ENCODE measurements at places on chromosomes 6 and 20. TPM values are rescaled to one million over a fixed set of nuclear protein-coding genes. Genes with fewer than 3 reads are reported as not detected.
A peak's percentile ranks its signal among the peaks of the same experiment; 100 is the strongest.

GRCh38 chr20:62741701-62742491 lies 33.3 kb downstream of the NTSR1 start:
- H3K27me3 ChIP-seq, result no peaks in the 10 kb centered on the region
- DNase-seq, result no peak
- H3K36me3 ChIP-seq, result no peaks in the 10 kb centered on the region
- no peak overlapping the region for H3K27ac ChIP-seq
- peaks cover 16% of the 10 kb centered on the region for H3K4me1 ChIP-seq

- H3K4me3 ChIP-seq, result no peak overlapping the region
- H3K27ac ChIP-seq, result no peak overlapping the region
- no peaks in the 10 kb centered on the region for H3K27me3 ChIP-seq
Observed at GRCh38 chr6:53119772-53120409, 28.8 kb downstream of the GCM1 start.

- DNase-seq, result peak; percentile 60
- no peaks in the 10 kb centered on the region for H3K27me3 ChIP-seq
- no peaks in the 10 kb centered on the region for H3K36me3 ChIP-seq
Observed at GRCh38 chr6:158854214-158855101, 35.3 kb upstream of the EZR start.

DNA sequence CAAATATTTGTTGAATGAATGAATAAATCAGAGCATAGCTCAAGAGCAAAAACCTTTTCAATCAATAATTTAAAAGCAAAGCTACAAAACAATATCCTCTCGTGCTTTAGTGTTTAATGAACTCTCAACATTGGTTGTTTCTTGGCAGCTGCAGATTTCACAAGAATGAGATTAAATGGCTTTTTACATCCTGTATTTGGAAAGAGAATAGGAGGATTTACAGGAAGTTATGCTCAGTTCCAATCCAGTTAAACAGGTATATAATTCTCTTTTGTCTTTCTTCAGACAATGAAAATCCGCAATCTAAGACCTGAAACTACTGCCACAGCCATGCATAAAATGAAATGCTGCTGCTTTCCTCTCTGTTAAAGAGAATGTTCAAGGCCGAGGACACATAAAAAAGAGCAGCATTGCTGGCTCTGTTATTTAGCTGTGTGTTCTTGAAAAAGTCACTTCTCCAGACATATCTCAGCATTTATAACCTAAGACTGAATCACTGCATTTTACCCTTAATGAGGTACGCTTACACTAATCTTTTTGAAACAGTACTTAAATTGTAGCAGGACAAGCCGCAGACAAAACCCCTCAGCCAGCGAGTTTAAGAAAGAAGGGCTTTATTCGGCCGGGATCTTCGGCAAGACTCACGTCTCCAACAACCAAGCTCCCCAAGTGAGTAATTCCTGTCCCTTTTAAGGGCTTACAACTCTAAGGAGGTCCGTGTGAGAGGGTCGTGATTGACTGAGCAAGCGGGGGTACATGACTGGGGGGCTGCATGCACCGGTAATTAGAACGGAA lies 3.6 kb downstream of the C6orf52 start:
- H3K27me3 ChIP-seq, result no peaks in the 10 kb centered on the region
- peaks cover 19% of the 10 kb centered on the region for H3K4me1 ChIP-seq
- DNase-seq, result no peak
- H3K4me3 ChIP-seq, result no peak overlapping the region
- H3K27ac ChIP-seq, result no peak overlapping the region

- DNase-seq, result peak; percentile 65
- H3K27ac ChIP-seq, result no peak overlapping the region
- no peaks in the 10 kb centered on the region for H3K36me3 ChIP-seq
- no peak overlapping the region for H3K4me3 ChIP-seq
Observed at GRCh38 chr6:154606457-154606856, 96.0 kb upstream of the CNKSR3 start.

DNA sequence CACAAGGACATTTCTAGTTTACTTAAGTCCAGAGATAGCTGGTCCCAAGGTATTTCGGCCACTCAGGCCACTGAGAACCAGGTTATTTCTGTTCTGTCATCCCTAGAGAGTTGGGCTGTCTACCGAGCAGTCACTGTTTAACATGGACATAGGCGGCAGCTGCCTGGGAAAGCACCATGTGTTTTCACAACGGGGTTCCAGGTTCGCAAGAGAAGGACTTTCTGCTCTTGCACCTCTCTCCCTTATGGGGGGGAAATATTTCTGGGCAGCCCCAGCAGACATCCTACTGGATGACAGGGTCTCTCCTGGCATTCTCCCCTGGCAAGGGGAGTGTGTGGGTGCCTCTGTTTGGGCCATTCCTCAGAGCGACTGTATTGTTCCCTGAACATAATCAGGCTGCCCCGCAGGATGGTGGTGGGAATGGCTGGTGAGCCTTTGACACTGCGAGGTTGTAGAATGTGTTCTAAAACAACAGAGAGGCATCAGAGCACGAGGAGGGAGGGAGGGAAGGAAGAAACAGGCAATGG lies 64.4 kb upstream of the DUSP22 start:
- no peak for DNase-seq
- H3K36me3 ChIP-seq, result no peaks in the 10 kb centered on the region
- peaks cover 36% of the 10 kb centered on the region for H3K4me1 ChIP-seq
- no peak overlapping the region for H3K4me3 ChIP-seq
- no peak overlapping the region for H3K27ac ChIP-seq
- no peaks in the 10 kb centered on the region for H3K27me3 ChIP-seq

DNA sequence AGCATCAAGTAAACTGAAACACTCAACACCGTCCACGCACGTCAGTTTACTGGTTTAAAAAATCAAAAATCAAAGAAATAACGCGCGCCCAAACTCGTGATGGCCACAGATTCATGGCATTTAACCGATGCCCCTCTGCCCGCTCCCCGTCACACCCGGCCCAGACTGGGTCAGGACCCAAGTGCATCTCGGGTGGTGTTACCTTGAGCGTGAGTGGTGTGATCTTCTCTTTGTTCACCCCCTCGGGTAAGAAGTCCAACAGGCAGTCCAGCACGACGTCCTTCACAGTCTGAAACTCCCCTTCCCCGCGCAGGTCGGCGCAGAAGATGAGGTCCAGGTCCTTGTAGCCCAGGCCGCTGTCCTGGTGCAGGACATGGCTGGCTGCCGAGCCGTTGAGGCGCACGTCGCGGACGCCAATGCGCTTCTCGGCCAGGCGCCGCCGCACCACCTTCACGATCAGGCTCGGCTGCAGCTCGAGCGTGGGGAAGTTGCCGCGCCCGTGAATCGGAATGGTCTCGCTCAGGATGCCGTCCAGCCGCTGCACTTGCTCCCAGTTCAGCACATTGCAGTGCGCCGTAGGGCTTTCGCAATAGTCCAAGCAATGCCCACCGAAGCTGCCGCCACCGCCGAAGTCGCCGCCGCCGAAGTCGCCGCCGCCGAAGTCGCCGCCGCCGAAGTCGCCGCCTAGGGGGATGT lies 945 bp downstream of the TENT5A start:
- peak overlapping the region; percentile 81 for H3K27ac ChIP-seq
- peak overlapping the region; percentile 81 for H3K4me3 ChIP-seq
- peaks cover 28% of the 10 kb centered on the region for H3K4me1 ChIP-seq
- no peaks in the 10 kb centered on the region for H3K36me3 ChIP-seq
- H3K27me3 ChIP-seq, result no peaks in the 10 kb centered on the region

DNA sequence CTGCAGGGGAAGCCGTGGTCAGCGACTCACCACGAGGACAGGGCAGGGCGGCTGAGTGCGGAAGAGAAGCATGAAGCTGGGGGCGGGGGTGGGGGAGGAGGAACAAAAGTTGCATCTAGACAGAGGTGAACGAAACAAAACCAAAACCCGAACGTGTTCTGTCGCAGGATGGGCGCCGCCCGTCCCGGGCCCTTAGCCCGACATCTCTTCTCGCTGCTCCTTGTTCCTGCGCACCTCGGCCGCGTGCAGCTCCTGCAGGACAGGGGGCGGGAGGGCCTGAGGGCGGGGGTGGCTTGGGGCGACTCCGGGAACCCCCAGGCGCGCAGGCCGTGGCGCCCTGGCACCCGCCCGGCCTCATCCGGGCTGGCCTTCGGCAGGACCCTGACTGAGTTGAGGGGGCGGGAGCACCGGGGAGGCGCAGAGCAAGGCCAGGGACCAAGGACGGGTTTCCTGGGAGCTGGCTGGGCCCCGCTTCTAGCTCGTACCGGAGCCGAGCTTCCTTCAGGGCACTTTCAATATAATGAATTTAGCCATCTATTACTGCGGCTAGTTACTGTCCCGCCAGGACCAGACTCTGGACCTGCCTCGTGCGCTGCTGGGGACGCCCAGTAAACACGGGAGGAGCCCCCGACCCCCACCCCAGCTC lies 12.0 kb downstream of the STMN3 start:
- H3K27me3 ChIP-seq, result no peaks in the 10 kb centered on the region
- H3K36me3 ChIP-seq, result no peaks in the 10 kb centered on the region
- peak overlapping the region; percentile 97 for H3K4me3 ChIP-seq
- peak overlapping the region; percentile 90 for H3K27ac ChIP-seq
- H3K4me1 ChIP-seq, result peaks cover 48% of the 10 kb centered on the region

DNA sequence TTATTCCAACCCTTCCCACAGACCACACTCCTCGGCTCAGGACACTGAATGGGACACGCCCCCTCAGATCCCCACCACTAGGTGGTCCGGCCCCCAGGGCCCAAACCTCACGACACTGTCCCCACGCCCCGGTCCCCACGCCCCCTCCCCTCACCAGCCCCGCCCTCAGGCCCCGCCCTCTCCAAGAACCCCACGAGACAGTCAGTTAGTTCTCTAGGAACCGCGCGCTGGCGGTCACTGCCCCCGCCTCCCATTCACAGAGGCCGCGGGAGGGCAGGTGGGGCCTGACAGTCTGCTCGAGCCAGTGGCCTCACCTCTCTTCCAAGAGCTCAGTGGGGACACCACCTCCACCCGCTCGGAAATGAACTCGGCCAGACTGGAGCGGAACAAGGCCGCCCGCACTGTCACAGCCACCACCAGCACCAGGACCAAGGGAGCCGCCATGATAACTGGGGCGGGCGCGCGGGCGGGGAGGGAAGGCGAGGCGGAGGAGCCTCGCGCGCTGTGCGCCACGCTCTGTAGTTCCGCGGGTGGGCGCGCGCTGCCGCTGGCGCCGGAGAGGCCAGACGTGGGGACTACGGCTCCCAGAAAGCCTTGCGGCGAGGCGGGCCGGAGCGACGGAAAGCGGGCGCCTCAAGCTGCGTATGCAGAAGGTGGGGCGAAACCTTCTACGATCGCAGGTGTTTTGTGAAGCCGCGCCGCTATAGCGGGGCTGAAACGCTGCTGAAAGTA lies at the start of gene PIGU:
PIGU (minus strand) TSS at position 451 of the 732 bp plus-strand sequence; CDS start at position 444, 7 bp downstream.
- peak within 1 kb of the TSS; percentile 96 for H3K4me3 ChIP-seq
- H3K27me3 ChIP-seq, result no peaks in the 10 kb centered on the region
- peaks cover 12% of the 10 kb centered on the region for H3K4me1 ChIP-seq
- peaks cover 3% of the 10 kb centered on the region for H3K36me3 ChIP-seq
- DNase-seq, result peak; percentile 98

DNA sequence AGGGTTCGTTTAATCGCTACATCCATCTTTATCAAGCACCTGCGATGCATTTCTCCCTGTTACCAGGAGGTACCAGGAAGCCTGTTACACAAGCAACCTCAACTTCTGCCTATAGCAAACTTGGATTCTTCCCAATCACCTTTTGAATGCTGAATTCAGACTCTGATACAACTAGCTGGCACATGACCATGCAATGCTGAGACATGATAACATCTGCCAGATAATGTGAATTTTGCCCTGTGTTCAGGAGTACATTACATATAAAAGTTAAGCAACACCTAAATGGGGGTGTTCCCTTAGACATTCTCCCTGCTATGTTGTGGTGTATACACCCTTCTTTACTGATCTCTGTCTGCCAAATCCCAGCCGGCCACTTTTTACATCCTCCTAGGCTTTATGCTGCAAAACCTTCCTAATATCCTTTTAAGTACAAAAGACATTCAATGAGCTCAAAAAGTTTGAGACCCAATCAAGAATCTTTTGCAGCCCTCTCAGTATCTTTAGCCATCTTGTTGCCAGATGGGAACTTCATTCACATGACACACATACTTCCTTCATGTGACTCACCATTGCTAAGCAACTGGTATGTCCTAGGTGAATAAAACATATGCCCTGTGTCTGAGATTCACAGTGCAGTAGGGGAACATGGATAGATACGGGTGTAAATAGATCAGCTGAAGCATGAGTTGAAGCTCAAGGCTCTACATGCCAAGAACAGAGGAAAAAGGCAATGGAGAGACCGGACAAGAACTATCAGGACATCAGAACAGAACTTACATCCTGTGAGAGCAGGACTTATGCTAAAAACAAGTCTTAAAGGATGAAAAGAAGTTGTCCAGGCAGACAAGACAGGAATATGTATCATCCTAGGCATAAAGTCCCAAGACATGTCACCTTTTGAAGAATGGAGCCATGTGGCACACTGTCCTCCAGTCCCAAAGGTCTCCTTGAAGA lies 84.3 kb downstream of the ZHX3 start:
- H3K27me3 ChIP-seq, result no peaks in the 10 kb centered on the region
- DNase-seq, result no peak
- no peak overlapping the region for H3K27ac ChIP-seq
- H3K4me1 ChIP-seq, result peaks cover 9% of the 10 kb centered on the region

- peaks cover 10% of the 10 kb centered on the region for H3K4me1 ChIP-seq
- peak overlapping the region; percentile 83 for H3K27ac ChIP-seq
- no peak for DNase-seq
- H3K27me3 ChIP-seq, result no peaks in the 10 kb centered on the region
Observed at GRCh38 chr6:89828988-89829471, 650 bp upstream of the CASP8AP2 start.

- H3K27ac ChIP-seq, result peak overlapping the region; percentile 17
- peaks cover 22% of the 10 kb centered on the region for H3K36me3 ChIP-seq
- no peak overlapping the region for H3K4me3 ChIP-seq
- H3K4me1 ChIP-seq, result no peaks in the 10 kb centered on the region
- DNase-seq, result no peak
Observed at GRCh38 chr6:4935486-4935885, 68.4 kb downstream of the RPP40 start.

GRCh38 chr6:135128268-135128914 lies 52.7 kb upstream of the MYB start:
- H3K4me3 ChIP-seq, result no peak overlapping the region
- H3K36me3 ChIP-seq, result no peaks in the 10 kb centered on the region
- peak; percentile 15 for DNase-seq
- H3K4me1 ChIP-seq, result peaks cover 13% of the 10 kb centered on the region

Gene SYTL3
- total RNA-seq, result 5.4 TPM

Gene MPC1
- 19.6 TPM for total RNA-seq

Gene KHDRBS2
- 10.6 TPM for total RNA-seq

Gene CCN5
- total RNA-seq, result not detected

Gene RIPPLY2
- total RNA-seq, result not detected

Gene EPPIN
- not detected for total RNA-seq

All from B cell (primary cell).